ENCODE measurements at places on chromosomes 11 and 22.
A peak's percentile ranks its signal among the peaks of the same experiment; 100 is the strongest.

- DNase-seq, result peak; percentile 20
These were observed 62.5 kb downstream of the SYTL2 start for GRCh38 chr11:85748455-85748891.

- no peak for DNase-seq
These were observed 25.3 kb upstream of the SLC25A1 start for GRCh38 chr22:19203834-19204233.

DNA sequence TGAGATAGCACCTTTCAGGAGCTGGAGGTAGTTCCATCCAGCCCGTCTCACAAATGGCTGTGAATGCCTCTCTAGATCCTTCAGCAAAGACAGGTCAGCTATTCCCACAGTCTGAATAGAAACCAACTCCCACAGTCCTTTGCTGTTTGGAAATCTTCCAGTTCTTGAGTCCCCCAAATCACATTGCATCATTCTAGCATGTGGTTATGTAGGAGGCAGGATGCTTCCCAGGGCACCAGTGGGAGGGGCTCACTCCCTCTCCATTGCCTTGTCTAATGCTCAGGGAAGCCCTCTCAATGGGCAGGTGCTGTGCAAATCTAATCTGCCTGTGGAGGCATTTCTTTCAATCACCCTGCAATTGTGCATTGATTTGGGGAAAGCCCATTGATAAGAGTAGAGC is 14.6 kb downstream of the NAV2 start:
- no peak for DNase-seq

GRCh38 chr11:34345991-34346480 is 11.8 kb downstream of the ABTB2 start:
- DNase-seq, result no peak

DNA sequence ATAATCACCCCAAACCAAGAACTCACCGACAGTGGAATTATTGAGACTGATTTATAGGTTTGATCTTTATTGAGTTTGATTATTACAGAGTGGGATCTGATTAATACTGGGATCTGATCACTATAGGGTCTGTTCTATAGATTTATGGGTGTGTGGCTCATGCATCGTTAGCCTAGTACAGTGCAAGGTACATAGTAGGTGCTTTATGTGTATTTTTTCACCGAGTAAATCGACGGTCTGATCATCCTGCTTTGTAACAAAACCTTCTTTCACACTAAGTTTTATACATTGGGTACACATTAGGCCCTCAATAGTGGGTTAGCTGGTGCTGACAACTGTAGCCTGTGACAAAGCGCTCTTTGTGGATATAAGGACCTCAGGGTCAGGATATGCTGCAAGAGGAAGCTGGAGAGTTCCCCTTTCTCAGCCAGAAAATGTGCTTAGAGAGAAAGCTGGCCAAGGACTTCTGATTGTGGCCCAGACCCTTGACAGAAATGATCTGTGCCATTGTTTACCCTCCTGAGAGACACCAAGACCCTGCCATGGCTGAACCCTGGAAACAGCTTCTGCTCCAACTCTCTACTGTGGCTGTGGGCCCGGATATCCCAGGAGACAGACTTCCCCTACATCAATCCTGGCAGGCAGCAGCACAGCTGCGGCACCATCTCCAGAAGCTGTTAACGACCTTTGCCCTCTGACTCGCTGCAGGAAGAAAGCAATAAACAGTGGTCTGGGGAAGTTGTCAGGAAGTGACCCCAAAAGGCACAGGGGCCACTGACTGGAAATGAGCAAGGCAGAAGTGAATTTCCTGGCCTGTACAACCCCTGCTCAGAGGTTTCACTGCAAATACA is 16.1 kb upstream of the TPP1 start:
- DNase-seq, result no peak

GRCh38 chr11:119864836-119865235 is 135.8 kb upstream of the NECTIN1 start:
- no peak for DNase-seq

- peak; percentile 31 for DNase-seq
These were observed 40.6 kb downstream of the WEE1 start for GRCh38 chr11:9613830-9614762.

- DNase-seq, result no peak
These were observed 27.5 kb upstream of the P4HA3 start for GRCh38 chr11:74338963-74339362.

GRCh38 chr11:128937480-128937879 is 5.2 kb downstream of the TP53AIP1 start:
- no peak for DNase-seq

DNA sequence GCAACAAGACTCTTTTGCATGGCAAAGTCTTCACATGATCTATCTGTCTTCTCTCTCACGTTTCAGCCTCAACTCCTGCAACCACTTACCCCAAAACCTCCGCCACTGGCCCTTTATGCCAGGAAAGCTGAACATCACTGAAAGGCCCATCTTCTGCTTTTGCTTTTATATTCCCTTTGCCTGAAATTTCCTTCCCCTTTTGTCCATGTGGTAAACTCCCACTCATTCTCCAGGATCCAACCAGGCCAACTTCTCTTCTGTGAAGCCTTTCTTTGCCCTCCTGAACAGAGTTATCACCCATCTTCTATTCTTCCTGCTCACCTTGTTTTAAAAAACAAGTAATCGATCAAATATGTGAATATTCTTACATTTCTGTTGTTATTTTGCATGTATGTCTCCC is 117.8 kb downstream of the WNT11 start:
- DNase-seq, result no peak

All from AG09309 (cell line).